ENCODE measurements at places on chromosomes 13 and 19. TPM values are rescaled to one million over a fixed set of nuclear protein-coding genes. Genes with fewer than 3 reads are reported as not detected.

DNA sequence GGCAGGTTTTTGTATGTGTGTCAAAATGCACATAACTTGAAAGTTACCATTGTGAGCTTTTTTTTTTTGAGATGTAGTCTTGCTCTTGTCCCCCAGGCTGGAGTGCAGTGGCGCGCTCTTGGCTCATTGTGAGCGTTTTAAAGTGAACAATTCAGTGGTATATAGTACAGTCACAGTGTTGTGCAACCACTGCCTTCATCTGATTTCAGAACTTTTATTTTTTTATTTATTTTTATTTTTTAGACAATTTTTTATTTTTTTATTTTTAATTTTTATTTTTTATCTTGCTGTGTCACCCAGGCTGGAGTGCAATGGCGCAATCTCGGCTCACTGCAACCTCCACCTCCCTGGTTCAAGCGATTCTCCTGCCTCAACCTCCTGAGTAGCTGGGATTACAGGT, 15.0 kb downstream of the SLC25A42 start:
- DNase-seq, result no peak

- DNase-seq, result no peak
Measured at GRCh38 chr19:35045667-35046300, 4.3 kb downstream of the HPN start.

DNA sequence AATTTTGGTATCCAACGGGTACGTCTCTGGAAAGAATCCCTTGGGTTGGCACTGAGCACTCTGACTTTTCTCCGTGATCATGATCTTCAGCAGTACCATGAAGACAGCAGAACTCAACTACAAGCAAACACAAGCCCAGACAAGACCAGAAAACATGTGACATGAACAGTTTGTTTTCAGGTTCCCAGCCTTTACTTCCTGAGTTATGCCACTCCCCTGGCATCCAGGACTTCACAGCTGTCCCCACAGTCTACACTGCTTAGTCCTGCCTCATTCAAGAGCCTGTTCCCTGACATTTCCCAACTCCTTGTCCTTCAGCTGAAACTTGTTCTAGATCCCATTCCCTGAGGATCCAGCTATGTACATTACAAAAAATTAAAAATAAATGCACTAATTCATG, 4.9 kb upstream of the N4BP2L1 start:
- DNase-seq, result no peak

GRCh38 chr13:113558461-113558860, 26.1 kb upstream of the TFDP1 start:
- DNase-seq, result no peak

DNA sequence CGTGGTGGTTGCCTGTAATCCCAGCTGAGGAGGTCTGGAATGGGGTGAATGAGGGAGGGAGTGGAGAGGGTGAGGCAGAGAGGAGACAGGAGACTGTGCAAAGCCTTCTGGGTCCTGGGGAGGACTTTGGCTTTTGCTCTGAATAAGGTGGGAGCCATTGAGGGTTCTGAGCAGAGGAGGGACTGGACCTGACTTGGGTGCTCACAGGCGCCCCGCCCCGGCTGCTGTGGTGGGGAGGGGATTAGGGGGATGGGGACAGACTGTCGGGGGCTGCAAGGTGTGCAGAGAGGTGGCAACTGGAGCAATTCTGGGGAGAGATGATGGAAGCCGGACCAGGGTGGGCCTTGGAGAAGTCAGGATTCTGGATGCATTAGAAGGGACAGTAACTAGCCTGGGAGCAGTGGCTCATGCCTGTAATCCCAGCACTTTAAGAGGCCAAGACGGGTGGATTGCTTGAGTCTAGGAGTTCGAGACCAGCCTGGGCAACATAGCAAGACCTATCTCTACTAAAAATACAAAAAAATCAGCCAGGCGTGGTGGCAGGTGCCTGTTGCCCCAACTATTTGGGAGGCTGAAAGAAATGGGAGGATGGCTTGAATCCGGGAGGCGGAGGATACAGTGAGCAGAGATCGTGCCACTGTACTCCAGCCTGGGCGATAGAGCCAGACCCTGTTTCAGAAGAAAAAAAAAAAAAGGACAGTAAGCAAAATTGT, 16.1 kb upstream of the NANOS3 start:
- DNase-seq, result no peak

DNA sequence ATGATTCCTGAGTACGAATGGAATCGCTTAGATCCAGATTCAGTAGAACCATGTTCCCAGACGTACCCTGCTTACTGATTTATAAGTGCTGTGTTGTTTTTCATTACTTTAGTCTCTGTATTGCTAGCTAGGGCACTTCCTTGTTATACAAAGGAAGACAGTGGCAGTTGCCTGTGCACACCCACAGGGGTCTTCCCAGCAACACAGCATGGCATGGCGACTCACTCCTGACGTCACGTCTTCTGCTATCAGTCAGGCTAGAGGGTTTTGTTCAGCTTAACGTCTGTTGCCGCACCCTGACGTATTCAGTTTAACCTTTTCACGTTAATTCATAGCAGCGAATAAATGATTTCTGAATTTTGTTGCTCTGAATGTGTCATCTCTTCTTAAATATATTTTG, 295.1 kb downstream of the MYO16 start:
- no peak for DNase-seq

Gene JSRP1
- 0.27 TPM for total RNA-seq

Gene ZNF43
- 9.8 TPM for total RNA-seq

Data from fibroblast of the aortic adventitia (primary cell).